T-cell (primary cell): ENCODE measurements at places on chromosomes 7 and 10.

DNA sequence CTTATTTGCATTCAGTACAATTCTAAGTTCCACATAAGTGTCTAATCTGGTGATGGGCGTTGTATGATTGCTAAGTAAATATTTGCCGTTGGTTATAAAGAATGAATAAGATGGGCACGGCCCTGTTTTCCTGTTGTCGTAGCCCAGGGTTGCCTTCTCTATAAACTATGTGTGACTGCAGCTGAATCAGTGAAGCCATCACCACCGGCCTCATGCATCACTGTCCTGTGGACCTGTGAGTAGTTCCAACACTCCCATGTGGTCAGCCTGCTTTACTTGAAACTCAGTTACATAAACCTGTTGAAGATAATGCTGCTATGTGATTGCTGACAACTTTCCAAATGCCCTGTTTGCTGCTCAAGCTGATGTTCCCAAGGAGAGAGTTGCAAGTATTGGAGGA is 21.6 kb upstream of the KLF6 start:
- no peak for DNase-seq

GRCh38 chr10:102118867-102119266 is 1.3 kb downstream of the LDB1 start:
- no peak for DNase-seq

- no peak for DNase-seq
Observed at GRCh38 chr7:1969459-1970284, 263.1 kb downstream of the MAD1L1 start.

DNA sequence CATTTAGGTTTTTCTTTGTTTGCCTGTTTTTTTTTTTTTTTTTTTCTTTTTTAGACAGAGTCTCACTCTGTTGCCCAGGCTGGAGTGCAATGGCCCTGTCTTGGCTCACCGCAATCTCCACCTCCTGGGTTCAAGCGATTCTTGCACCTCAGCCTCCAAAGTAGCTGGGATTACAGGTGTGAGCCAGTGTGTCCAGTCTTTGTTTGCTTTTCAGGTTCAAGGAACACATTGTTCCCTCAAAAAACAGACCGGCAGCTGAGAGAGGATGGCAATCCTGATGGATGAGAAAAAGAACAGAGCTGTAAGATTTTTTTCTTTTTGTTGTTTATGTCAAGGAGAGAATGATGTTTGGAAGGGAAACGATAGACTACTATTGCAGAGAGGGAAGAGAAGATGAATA is 23.3 kb upstream of the RHOBTB1 start:
- DNase-seq: no peak

DNA sequence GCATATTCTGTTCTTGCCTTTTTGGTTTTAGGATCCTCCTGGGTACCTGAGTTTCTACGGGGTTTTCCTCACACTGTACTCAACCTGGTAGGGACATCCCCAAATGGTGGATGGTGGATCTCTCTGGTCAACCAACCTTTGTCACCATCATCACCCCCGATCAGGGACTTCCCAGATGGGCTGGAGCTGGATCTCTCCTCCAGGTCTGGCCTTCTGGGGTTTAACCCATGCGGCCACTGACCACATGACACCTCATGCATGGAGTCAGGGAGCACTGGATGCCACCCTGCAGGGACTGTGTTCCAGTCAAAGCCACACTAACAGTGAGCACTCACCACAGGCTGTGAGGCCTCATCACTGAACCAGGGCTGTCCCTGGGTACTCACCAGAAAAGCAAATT is 80.0 kb downstream of the CELF2 start:
- DNase-seq: no peak
